ENCODE measurements at places on chromosomes 12 and 14.
A peak's percentile ranks its signal among the peaks of the same experiment; 100 is the strongest.

DNA sequence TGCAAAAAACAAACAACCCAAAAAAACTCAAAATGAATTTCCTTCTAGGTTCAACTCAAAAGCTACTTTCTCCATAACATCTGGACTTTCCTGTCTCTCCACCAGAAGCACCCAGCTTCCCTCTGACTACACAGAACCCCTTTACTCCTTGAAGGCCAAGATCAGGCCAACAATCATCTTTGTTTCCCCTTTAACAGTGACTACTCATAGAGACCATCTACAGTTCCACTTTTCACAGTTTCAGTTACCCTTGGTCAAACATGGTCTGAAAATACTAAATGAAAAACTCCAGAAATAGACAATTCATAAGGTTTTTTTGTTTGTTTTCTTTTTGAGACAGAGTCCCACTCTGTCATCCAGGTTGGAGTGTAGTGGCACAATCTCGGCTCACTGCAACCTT is 11.8 kb downstream of the GCH1 start:
- peak; percentile 8 for DNase-seq

GRCh38 chr14:35133542-35134328 is 11.4 kb downstream of the PRORP start:
- DNase-seq: no peak

GRCh38 chr14:61701946-61702345 is 6.6 kb downstream of the HIF1A start:
- DNase-seq: no peak

- DNase-seq: no peak
Measured at GRCh38 chr12:121453629-121454028, 53.7 kb downstream of the RNF34 start.

- peak; percentile 36 for DNase-seq
Measured at GRCh38 chr12:25052914-25053211, 104.0 kb upstream of the BCAT1 start.

DNA sequence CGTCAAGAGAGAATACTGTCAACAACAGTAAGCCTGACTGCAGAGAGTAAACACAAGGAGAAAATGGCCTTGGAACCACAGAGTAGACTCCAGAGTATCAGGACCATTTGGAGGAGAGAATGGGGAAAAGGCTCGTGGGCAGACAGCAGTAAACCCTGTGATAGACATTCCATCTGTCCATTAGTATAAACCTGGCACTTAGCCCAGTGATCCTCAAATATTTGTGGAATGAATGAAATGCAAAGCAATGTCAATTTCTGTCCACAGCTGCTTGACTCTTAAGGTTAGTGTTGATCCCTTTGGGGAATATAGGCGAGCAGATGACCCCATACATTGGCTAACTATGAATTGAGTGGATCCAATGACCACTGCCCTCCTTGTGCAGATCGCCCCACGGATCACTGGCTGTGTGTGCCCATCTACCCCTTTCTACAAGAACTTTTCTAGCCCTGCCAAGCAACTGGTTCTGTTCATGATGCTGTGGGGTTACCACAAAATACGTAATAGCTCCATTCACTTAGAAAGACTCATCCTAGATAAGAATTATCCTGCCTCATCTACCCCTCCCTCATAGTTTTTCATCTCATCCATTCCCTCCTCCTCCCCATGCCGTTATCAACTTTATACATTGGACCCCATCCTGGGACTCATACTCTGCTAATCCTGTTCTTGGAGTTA is 846.8 kb downstream of the NRXN3 start:
- DNase-seq: no peak

DNA sequence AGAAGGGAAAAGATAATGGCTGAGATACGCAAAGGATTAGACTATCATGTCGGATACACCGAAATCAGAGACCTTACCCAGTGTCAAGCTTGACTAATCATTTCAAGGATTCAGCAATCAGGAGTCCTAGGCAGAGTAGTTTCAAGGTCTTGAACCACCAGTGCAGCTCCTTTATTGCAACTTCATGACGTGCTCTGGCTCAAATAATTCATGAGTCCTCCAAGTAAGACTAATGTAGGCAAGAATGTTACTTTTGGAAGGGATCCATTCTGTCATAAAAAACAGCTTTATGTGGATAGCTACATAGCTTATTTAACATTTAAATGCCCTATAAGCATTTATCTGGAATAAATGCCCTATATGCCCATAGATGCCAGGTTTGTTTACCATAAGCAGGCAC is 123.2 kb downstream of the LMO3 start:
- DNase-seq: no peak

DNA sequence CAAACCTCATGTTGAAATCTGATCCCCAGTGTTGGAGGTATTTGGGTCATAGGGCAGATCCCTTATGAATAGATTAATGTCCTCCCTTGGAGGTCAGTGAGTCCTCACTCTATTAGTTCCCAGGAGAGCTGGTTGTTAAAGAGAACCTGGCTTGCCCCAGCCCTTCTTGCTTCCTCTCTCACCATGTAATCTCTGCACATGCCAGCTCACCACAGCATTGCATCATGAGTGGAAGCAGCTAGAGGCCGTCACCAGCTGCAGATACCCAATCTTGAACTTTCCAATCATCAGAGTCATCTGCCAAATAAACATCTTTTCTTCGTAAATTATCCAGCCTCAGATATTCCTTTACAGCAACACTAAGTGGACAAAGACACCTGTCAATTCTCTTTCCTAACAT is 161.8 kb upstream of the IGF1 start:
- DNase-seq: no peak

GRCh38 chr12:33663000-33663654 is 223.5 kb upstream of the SYT10 start:
- DNase-seq: no peak

GRCh38 chr12:114684098-114684869 is at the start of gene TBX3:
Gene TBX3 (minus strand): TSS chr12:114684175. CDS start chr12:114683200, 975 bp downstream.
- no peak for DNase-seq

DNA sequence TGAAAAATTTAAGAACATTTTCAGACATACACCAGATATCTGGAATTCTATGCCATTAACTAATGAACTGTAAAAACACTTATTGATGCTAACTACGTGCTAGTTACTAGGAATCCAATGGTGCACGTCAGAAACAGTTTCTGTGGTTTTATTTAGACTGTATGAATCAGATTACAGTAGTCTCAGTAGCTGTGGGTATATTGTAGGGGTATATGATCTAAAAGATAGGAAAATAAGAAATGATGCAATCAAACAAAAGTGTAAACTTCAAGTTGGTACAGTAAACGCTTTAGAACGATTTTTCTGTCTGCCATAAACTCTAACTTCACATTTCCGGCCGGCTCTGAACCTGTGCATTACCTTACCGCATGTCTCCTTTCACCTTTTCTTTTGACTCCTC is 2.3 kb downstream of the ABCC9 start:
- no peak for DNase-seq

GRCh38 chr12:2970744-2971143 is 11.5 kb downstream of the TEAD4 start:
- no peak for DNase-seq

GRCh38 chr14:100822532-100823296 is 3.2 kb upstream of the MEG3 start:
- DNase-seq: no peak

GRCh38 chr14:38248321-38249028 is 7.4 kb downstream of the CLEC14A start:
- DNase-seq: peak; percentile 24

DNA sequence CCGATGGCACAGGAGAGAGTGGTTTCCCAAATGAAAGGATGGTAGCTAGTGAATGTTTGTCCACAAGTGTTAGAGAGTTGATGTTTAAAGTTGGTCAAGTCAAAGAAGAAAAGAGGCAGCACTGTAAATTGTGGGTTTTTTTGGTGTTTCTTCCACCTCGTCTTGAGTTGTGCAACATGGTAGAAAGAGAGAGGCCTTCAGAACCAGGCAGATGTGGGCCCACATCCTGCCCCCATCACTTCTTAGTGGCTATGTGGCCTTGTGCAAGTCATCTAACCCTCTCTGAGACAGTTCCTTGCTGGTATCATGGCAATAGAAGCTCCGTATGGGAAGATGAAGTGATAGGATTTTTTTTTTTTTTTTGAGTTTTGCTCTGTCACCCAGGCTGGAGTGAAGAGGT is 60.8 kb downstream of the NDUFA12 start:
- no peak for DNase-seq

- DNase-seq: no peak
Measured at GRCh38 chr12:131054345-131055092, 100.8 kb downstream of the ADGRD1 start.

GRCh38 chr12:50415899-50416479 is 15.3 kb downstream of the LARP4 start:
- DNase-seq: no peak

GRCh38 chr12:88035907-88036289 is 6.7 kb upstream of the C12orf50 start:
- no peak for DNase-seq

- no peak for DNase-seq
Measured at GRCh38 chr14:97695456-97695981, 898.3 kb downstream of the VRK1 start.

DNA sequence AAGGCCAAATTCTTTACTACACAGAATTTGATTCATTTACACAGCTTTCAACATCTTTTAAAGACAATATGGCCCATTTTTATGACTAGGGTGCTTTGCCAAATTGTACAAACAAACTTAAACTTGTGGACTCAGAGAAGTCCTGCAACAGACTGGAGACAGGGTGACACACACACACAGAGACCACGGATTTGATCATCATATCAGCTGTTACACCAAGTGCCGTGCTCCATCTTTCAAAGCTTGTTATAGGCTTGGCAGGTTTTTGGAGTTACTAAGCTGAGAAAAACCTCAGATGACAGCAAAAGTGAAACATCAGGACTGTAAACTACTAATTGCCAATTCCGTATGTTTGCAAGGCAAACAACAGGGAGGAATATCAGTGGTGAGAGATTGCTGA is 811.7 kb downstream of the GALC start:
- DNase-seq: no peak

DNA sequence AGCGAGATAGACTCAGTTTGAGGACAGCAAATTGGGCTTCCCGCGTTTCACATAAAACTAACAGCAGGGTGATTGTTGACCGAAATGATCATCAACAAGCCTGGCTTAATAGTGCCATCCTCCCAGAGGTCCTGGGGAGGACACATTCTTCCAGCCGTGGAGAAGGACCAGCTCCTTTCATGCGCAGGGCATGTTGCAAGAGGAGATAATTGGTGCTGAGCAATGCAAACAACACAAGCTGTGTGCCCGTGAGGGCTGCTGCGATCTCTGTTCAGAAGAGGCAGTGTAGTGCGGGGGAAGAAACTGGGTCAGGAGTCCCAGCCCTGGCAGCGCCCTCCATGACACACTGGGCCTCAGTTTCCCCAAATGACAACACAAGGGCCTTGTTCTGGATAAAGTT is 54.3 kb downstream of the CCDC85C start:
- no peak for DNase-seq

GRCh38 chr12:15861404-15861803 is 20.8 kb upstream of the STRAP start:
- no peak for DNase-seq

DNA sequence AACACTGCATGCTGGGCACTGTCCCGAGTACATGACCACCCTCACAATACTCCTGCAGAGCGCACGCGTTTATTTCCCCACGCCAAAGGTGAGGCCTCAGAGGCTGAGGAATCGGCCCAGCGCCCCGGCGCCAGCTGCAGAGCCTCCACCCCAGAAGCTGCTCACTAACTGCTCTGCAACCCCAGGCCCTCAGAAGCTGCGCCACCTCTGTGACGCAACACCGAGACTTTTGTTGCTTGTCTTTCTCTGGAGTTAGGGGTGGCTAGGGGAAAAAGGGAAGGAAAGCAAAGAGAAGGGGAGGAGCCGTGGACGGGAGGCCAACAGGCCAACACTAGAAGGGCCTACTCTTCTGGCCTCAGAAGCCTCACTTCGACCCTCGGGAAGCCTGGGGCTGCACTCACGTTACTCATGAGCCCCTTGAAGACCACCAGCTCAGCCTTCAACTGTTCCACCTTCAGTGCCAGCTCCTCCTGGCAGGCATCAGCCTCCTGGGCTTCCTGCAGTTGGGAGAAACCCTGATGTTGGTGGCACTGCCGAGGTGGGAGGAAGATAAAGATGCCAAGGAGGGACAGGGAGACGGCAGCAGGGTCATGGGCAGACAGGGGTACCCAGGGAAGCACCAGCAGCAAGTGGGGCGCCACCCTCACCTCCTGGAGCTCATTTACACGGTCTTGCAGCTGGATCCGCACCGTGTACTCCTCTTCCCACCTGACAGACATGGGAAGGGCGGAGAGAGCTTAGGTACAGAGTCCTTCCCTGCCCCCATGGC is 5.4 kb downstream of the IFFO1 start:
- no peak for DNase-seq

GRCh38 chr12:117051380-117051779 is 47.8 kb downstream of the TESC start:
- no peak for DNase-seq

DNA sequence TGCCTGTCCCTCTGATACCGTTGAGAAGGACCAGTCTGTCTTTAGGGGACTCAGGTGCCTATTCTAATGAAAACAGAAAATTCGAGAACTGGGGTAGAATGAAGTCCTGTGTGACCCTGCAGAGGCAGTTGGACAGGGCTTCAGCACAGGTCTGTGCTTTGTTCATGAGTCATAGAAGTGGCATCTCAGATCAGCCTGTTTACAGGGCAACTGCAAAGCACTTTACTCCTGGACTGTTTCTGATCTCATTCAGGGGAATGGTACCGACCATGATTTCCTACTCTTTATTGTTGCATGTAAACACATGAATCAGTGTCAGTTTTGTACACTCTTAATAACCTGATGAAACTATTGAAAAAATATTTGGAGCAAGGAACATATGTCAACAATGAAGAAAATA is 1517.0 kb downstream of the AACS start:
- DNase-seq: no peak

- no peak for DNase-seq
Measured at GRCh38 chr14:99792551-99793212, 531 bp upstream of the EML1 start.

DNA sequence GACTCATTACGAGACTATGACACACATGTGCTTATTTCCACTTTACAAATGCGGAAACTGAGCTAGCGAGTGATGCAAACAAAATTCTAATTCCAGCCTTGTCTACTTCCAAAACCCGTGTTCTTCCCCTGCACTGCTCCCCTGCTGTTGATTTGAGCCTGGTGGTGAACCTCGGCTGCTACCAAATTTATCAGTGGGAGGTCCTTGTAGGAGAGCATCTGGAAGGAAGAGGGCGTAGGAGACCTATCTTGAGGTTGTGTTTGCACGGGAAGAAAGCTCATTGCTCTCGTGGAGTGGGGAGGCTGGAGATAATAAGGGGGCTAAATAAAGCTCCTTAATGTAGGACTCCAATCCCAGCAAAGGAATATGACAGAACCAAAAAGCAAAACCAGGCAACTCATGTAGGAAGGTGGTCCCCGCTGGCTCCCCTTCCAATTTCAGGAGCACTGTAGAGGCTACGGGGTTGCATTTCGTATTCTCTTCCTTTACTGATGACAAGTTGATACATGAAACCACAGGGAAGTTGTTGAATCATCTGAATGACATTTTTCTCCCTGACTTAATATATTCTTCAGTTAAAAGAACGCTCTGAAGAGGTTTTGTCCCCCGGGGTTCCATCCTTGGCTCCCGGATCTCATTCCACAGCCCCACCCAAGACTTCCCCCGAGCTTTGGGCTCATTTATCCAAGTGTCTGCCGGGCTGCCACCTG is 52.6 kb downstream of the FZD10 start:
- no peak for DNase-seq

All from OCI-LY7 (cell line).